HFF-Myc (cell line): ENCODE measurements at places on chromosomes 1 and 21.

- no peak for DNase-seq
Measured at GRCh38 chr1:36534711-36535412, 52.1 kb upstream of the CSF3R start.

GRCh38 chr1:108882837-108883236, 6.1 kb downstream of the GPSM2 start:
- DNase-seq = no peak

DNA sequence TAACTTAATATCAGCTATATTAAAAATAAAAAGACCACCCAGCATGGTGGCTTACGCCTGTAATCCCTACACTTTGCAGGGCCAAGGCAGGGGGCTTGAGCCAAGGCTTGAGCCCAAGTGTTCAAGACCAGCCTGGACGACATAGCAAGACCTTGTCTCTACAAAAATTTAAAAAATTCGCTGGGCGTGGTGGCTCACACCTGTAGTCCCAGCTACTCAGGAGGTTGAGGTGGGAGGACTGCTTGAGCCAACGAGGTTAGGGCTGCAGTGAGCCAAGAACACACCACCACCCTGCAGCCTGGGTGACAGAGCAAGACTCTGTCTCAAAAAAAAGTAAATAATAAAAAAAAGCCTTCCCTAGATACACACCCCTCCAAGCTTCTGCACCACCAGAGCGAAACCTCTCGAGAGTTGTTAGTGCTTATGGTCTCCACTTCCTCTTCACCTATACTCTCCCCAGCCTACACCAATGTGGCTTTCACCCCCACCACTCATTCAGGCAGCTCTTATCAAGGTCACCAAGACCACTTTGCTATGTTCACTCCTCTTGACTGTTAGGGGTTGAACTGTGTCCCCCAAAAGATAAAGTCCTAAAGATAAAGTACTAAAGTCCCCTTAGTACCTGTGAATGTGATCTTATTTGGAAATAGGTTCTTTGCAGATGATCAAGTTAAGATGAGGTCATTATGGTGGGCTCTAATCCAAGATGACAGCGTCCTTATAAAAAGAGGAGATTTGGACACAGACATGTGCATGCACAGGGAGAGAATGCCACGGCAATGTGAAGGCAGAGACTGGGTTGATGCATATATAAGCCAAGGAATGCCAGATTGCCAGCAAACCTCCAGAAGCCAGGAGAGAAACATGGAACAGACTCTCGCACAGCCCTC, 6.8 kb upstream of the PPP1R15B start:
- no peak for DNase-seq

GRCh38 chr1:209838537-209838936, 10.8 kb downstream of the UTP25 start:
- no peak for DNase-seq

GRCh38 chr1:178046591-178047270, 47.2 kb upstream of the RASAL2 start:
- DNase-seq = no peak

GRCh38 chr1:95496773-95497172, 262.8 kb downstream of the RWDD3 start:
- no peak for DNase-seq

DNA sequence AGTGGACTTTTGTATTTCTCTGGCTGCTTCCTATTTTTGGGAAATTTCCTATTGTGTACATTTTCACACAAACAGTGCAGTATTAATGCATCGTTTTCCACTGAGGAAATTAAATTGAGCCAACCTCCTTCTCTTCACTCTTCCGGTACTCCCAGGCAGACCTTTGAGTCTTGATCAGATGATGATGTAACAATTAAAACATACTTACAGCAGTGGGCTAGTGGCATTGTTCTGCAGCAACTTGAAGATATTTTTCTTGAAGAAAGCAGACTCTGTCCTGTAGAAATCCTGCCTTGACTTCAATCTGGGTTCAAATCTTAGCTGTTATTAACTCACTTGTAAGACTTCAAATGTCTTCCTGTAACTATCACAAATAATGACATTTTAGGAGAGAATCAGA, 19.0 kb upstream of the TMEM200B start:
- DNase-seq = no peak

DNA sequence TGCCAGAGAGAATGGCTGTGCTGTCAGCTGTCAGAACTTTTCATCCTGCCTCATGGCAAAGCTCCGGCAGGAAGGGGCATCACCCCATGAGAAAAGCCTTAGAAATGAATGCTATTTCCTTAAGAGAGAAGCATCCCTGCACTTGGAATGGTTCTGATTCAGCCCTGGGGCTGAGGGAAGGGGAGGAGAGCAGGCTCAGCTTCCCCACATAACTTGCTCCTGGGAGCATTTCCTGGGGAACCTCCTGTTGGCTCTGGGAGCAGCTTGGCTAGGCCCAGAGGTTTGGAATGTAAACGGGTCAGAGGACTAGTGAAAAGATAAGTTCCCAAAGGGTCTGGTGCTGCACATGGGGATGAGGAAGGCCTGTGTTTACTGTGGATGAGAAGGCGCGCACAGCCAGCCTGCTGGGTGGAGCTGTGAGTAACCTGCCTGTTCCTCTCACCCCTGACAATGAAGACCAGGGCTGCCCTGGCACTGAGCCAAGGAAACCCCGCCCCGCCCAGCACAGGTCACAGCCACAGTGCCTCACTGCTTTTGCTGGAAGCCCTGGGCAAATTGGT, 5.0 kb downstream of the PRELP start:
- peak; percentile 43 for DNase-seq

- DNase-seq = no peak
Measured at GRCh38 chr21:35427320-35428000, 378.4 kb upstream of the RUNX1 start.

DNA sequence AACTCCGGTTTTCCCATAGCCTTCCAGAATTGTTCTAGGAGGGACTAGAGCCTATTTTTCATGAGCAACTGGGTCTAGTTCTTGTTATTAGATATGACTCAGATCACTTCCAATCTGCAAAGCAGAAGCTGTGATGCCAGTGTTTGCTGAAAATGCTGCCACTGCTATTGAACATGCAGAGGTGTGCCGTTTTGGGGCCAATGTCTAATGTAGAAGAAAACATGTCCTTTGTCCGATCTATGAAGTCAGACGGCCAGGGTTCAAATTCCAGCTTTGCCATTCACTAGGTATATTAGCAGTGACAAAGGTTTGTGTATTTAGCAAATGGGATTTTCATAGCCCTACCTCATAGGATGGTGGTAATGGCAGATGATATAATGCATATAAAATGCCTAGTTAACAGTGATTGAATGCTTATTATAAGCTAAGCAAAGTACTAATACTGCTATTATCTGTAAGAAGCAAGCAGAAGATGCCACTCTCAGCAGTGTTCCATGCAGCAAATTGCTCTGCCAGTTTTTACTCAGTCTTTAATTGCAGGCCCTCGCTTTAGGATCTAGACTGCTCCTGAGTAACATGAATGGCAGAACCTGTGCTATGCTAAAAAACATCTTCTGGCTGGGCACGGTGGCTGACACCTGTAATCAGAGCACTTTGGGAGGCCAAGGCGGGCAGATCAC, 40.1 kb upstream of the CXADR start:
- DNase-seq = no peak

DNA sequence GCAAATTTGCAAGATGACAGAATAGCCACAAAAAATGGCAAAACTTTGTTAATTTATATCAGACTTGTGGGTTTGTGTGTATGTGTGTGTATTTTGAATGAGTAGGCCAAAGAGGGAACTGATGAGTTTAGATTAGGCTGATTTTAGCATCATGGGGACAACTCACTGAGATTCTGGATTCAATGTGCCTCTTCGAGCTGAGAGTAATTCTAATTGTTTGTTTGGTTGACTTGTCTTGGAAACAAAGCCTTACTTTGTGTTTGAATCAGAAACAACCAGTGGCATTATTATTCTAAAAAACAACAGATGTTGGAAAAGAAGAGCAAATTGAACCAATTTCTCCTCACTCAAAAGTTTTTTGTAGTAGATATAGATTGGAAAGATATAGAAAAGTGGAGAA, 40.5 kb upstream of the C21orf91 start:
- no peak for DNase-seq

- DNase-seq = no peak
Measured at GRCh38 chr1:180785291-180785690, 127.4 kb upstream of the KIAA1614 start.

- DNase-seq = no peak
Measured at GRCh38 chr1:156733989-156734584, 5.5 kb upstream of the ISG20L2 start.

GRCh38 chr1:185956881-185957280, 222.7 kb downstream of the HMCN1 start:
- no peak for DNase-seq

GRCh38 chr21:15272591-15272990, 207.8 kb upstream of the NRIP1 start:
- no peak for DNase-seq

- no peak for DNase-seq
Measured at GRCh38 chr1:84839544-84839943, 53.5 kb downstream of the LPAR3 start.

DNA sequence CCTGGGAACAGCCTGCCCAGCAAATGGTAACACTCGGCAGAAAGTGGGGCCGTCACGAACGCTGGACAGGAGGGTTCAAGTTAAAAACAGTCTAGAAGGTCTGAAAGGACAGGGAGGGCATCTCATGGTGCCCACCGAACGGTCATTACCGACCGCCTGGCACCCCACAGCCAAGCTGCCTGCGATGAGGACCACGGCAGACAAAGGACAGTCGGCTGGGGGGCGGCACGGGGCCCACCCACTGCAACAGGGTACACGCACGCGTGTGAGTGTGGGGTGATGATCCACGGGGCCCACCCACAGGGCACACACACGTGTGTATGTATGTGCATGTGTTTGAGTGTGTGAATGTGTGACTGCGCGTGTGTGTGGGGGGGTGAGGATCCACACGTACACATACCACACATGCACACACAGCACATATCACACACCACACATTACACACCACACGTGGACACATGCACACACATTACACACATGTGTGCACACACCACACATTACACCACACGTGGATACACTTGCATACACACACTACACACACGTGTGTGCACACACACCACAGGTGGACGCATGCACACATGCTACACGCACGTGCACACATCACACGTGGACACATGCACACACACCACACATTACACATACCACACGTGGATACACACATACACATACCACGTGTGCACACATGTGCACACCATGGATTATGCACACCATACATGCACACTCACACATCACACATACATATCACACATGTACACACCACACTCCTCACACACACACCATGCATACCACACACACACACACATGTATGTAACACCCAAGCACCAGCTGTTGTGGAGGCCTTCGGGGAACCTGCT, 63.2 kb downstream of the SLC19A1 start:
- DNase-seq = no peak

DNA sequence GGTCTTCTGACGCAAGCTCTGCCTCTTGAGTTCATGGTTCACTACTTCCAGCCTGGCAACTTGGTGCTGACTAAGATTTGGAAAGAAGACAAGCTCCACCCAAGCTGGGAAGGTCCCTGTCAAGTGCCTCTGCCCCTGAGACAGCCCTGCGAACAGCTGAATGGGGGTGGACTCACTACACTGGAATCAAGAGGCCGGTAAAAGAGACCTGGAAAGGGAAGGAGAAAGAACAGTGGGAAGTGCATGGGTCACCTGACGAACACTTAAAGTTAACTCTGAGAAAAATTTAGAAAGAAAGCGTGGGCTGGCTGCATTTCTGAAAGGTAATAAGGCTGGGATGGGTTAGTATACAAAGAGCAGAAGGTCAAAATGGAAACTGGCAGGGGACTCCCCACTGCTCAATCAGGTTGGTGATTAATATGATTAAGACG, 26.1 kb upstream of the ZNF496 start:
- no peak for DNase-seq

GRCh38 chr1:6517435-6517851, 26.0 kb upstream of the PLEKHG5 start:
- DNase-seq = no peak

GRCh38 chr1:159839116-159839849, 12.6 kb downstream of the SLAMF8 start:
- no peak for DNase-seq

DNA sequence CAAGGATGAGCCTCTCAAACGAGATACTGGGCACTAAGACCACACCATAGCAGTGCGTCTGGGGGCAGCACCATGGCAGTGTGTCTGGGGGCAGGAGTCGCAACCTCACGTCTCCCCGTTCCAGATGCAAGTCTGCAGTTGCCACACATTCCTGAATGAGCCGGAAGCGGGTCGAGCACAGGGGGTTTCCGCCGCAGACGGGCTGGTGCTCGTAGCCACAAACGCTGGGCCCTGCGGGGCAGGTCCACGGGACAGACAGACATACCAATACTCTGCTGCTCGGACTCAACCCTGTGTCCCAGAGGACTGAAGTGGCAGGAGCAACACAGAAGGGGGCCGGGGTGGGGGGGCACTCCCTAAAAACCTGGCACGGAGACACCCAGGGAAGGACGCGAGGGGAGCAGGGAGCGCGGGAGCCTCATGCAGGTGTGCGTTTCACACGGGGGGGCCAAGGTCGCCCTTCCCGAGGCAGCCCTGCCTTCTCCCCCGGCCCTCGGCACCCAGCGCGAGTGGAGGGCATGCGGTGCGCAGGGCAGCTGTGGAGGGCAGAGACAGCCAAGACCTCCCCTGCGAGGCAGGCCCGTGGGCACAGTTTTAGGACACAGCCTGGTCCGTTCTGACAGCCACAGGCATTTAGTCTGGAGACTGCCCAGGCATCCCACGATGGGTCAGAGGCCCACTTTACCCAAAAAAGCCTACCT, 24.5 kb downstream of the PTTG1IP start:
- no peak for DNase-seq

DNA sequence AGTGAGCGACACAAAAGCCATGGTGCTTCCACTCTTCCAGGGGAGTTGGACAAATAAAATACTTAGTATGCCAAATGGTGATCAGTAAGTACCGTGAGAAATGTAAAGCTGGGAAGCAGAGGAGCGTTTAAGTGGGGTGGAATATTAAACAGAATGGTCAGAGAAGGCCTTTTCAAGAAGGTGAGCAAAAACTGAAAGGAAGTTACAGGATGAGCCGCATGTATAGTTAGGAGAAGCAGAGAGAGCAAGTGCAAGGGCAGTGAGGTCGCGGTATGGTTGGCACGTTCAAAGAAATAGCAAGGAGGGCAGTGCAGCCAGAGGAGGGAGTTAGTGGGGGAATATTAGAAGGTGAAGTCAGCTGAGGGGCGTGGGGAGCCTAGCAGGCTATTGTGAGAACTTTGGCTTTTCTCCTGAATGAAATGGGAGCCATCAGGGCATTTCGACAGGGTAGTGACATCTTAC, 748 bp upstream of the ATP6V0B start:
- no peak for DNase-seq

- DNase-seq = no peak
Measured at GRCh38 chr1:100313382-100313781, 38.9 kb upstream of the CDC14A start.

DNA sequence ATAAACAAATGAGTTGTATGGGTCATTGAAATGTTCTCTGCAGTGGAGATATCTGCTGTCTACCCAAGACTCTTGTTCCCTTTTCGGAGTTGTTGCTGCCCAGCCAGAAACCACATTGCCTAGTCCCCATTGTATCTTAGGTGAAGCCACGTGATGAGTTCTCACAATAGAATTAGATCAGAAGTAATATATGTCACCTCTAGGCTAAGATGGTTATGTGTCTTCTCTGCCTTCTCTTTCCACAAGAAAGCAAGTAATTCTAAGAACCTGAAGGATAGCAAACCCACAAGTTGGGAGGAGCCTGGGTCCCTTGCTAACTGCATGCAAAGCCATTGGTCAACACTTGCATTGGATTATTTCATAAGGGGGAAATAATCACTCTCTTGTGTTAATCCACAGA, 76.6 kb downstream of the ADCY10 start:
- no peak for DNase-seq

- DNase-seq = peak; percentile 70
Measured at GRCh38 chr1:23422241-23422877, 2.2 kb downstream of the TCEA3 start.
